ENCODE measurements at places on chromosomes 1 and 21.
A peak's percentile ranks its signal among the peaks of the same experiment; 100 is the strongest.

- DNase-seq, result no peak
These were observed 510.8 kb upstream of the B3GALT2 start for GRCh38 chr1:193697115-193697762.

DNA sequence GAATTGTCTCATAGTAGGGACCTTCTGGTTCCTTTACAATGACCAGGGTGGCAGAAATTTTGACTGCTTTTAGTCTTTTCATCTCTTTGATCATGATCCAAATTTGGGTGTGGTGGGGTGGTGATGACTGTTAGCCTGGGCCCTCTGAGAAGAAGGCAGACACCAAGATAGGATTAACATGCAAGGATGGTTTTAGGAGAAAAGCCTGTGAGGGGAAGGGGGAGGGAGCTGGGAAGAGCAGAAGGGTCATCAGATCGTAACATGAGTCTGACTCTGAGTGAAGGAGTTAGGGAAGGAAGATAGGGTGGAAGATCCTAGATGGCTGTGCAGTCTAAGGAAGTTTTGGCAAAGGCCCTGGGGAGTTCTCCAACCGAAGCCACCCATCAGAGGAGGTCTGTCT is 28.5 kb upstream of the CAMSAP2 start:
- DNase-seq, result no peak

- no peak for DNase-seq
These were observed 111.8 kb downstream of the KAZN start for GRCh38 chr1:14710331-14710730.

- DNase-seq, result no peak
These were observed 7.4 kb upstream of the ARF1 start for GRCh38 chr1:228074954-228075730.

DNA sequence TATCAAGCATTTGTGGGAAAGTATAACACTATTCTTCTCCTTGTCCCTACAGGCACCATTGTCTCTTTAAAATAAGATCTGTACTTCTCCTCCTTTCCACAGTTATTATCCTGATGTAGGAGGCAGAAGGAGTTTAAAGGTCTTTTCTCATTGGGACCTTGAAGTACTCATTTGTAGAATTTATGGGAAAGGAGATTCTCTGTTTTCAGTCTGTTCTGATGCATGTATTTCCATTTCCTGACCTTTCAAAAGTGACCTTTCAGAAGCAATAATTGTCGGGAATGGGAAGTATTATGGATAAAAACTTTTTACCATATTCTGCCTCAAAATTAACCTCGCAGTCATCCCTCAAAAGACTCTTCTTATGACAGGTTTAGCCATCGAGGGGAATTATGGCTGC is 224.8 kb downstream of the CTH start:
- no peak for DNase-seq

- no peak for DNase-seq
These were observed 76.6 kb downstream of the LYST start for GRCh38 chr1:235790123-235790522.

- DNase-seq, result no peak
These were observed 419.9 kb upstream of the RUNX1 start for GRCh38 chr21:35468991-35469390.

DNA sequence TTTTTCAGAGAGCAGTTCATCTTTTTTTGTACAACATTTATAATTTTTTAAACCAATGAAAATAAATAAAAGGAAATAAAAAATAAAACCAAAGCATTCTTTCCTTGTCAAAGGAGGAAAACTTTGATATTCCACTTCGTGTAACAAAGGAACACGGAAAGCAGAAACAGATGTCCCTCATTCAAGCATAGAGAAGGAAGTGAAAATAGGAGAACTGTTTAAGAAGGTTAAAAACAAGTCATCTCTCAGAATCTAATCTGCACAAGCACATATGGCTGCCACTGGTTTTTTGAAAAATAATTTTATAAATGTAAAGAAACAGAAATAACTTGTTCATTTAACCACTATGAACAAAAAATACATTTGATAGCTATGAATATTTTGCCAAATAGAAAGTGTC is 35.9 kb upstream of the ZNF644 start:
- no peak for DNase-seq

DNA sequence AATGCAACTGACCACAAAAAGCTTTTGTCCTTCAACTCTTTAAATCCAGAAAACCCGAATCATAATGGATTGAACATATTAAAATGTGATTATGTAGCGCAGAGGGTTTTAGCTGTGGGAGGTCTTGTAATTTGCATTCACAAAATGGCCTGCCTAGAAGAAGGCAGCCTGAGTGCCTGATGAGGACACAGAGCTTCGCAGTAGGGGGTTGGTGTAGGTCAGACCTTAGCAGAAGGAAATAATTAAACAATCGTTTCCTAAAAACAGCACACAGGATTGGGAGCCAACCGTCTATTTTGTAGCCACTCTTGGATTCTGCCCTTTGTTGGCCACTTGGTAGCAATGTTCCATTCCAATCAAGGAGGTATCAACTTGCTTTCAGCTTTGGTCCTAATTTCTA is 195.7 kb upstream of the KIAA0040 start:
- no peak for DNase-seq

GRCh38 chr1:204680461-204680860 is 5.1 kb downstream of the LRRN2 start:
- DNase-seq, result no peak

DNA sequence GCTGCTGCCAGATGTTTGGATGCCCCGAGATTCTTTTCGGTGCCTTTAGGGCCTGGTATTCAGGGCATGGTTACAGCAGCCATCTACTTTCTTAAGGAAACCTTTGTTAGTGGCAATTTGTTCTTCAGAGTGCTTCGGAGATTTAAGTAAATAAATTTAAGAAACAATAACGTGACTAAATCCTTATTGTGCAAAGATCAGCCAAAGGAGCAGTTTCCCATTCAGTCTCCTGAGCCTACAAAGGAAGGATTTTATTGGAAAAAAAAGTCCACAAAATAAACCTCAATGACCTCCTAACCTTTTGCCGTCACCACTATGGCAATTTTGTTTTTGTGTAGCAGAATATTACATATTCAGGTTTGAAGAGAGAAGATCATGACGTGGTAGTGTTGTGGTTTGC is 231.1 kb downstream of the PBX1 start:
- no peak for DNase-seq

- DNase-seq, result no peak
These were observed 101.3 kb upstream of the ACTL8 start for GRCh38 chr1:17653728-17654351.

GRCh38 chr1:194062962-194063361 is 876.5 kb upstream of the B3GALT2 start:
- no peak for DNase-seq

GRCh38 chr21:21101911-21102310 is 103.7 kb downstream of the NCAM2 start:
- peak; percentile 70 for DNase-seq

DNA sequence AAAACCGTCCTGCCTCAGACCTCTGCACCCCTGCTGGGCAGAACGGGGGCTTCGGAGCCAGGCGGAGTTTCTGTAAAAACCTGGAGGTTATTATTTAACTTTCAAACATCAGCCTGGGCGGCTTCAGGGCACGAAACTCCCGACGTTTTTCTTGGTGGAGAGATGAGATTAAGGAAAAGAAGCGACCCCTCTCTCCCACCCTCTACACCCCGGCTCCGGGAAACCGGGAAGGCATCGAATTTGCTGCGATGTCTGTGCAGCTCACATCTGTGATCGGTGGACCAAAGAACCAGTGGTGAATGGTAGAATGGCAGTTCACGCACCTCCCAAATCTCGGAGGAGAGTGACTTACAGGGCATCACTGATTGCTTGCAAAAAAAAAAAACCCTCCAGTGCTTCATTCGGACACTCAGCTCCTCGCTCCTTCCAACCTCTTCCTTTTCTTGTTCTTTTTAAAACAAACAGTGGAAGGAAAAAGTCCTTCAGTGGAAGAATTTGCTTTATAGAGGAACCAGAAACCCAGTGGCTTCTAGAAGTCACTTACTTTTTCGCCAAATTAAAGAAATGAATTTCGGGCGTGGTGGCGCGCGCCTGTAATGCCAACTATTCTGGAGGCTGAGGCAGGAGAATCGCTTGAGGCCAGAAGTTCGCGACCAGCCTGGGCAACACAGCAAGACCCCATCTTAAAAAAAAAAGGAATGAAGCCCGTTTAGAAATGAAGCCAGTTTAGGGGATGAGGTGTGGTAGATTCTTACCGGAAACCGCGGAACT is 884 bp downstream of the PHACTR4 start:
- DNase-seq, result peak; percentile 36

DNA sequence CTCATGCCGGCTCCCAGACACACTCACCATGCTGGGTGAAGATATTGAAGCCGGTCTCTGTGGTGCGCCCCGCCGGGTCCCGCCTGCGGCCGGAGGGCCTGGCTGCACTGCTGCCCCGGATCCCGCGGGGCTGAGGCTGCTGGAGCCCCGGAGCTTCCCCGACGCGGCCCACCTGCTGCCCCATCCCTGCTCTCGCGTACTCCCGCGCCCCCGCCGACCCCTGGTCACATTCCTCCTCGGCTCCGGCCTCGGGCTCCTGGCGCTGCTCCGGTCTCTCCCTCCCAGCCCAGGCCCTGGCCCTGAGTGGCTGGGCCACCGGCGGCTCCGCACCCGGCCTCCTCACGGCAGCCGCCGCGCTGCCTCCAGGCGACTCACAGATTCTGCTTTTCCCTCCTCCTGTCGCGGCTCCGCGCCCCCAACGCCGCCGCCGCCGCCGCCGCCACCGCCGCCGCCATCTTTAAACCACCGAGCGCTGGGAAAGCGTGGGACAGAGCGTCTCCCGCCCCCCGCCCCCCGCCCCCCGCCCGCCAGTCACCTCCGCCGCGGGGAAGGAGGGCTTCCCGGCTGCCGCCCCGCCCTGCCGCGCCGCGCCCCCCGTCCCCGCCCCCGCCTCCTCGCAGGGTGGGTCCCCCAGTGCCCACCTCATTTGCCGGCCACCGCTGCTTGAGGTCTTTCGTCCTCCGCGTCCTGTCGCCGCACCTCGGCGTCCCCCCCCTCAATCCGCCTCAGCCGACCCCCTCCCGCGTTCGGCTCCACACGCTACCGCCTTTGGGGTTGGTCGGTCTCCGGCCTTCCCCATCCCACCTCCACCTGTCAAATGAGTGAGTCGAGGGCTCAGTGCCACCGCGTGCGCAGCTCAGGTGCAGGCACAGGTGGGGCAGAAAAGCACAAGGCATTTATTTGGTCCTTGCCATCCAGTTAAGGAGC is at the start of gene ABL2:
ABL2 (minus strand) TSS at position 464 of the 927 bp plus-strand sequence; CDS start at position 184, 280 bp downstream.
- DNase-seq, result peak; percentile 43

GRCh38 chr1:87149241-87150041 is 179.2 kb upstream of the LMO4 start:
- peak; percentile 48 for DNase-seq

DNA sequence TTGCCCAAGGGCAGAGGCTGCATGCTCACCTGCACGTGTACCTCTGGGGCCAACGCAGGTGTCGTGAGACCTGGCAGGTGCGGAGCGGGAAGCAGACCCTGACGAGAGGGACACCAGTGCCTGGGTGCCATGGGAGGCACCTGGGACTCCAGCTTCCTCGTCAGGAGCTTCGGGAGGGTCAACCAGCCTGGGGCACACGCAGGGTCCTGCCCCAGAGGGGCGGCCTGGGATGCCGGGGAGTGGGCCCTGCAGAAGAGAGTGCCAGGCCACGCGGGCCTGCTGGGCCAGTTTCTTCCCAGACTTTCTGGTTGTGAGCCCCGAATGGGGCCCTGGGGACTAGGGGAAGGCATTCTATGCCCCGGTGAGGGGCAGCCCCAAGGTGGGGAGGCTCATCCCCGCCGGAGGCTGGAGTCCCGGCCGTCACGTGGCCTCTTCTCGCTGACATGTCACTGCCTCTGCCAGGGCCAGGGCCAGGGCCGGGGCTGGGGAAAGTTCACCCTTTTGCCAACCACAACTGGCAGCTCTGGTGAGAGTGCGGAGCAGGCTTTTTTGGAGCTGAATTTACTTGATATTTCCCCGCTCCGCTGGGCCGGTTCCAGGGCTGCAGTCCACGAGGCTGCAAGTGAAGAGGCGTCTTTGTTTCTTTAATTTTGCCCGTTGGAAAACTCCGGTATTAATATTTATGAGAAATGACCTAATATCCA is 38.5 kb upstream of the ACTRT2 start:
- DNase-seq, result no peak

DNA sequence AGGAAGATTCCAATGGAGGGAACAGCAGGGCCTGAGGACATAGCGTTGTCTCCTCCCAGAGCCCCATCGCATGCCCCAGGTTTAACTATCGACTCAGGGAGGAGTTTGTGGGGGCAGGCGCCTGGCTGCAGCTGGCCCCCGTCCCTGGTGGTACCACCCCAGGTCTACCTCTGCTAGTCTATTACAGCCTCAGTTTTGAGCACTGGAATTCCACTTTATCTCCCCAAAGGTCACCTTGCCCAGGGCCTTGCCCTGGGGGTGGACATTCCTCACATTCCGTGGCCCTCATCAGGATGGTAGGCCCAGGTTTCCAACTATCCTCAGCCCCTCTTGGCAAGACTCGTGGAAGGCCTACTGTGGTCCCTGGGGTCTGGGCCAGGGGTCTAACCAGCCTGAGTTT is 65.4 kb upstream of the SSBP3 start:
- DNase-seq, result no peak

DNA sequence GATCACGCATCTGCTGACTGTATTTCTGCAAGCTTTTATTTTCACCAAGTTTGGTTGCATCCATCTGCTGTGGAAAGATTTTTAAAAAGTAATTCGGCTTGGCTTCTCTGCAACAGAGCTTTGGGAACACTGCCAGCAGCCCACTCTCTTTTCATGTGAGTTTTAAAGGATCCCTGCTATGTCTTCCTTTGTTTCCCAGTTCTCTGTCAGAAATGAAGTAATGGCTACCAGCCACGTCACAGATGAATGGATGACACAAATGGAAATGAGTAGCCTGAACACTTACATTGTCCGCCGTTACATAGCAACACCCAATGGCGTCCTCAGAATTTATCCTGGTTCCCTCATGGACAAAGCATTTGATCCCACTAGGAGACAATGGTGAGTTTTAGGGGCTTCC is 80.6 kb upstream of the RAVER2 start:
- no peak for DNase-seq

GRCh38 chr1:3596663-3597598 is 14.4 kb downstream of the MEGF6 start:
- DNase-seq, result no peak

DNA sequence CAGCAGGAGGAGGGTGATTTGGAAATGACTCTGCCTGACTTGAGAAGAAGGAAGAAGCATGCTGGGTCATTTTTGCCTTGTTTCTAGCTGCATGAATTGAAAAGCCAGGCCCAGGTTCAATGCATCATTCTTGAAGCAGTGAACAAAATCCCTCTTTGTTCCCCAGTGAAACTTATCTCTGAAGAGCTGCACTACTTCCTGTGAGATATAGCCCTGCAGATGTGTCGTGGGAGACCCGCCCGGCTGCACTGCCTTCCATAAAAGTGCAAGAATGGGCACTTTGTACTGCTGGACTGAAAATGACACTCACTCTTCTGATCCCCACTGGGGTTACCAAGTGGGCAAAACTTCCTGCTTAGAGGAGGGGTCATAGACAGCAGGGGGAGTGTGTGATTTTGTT is 249.2 kb upstream of the NFIA start:
- no peak for DNase-seq

DNA sequence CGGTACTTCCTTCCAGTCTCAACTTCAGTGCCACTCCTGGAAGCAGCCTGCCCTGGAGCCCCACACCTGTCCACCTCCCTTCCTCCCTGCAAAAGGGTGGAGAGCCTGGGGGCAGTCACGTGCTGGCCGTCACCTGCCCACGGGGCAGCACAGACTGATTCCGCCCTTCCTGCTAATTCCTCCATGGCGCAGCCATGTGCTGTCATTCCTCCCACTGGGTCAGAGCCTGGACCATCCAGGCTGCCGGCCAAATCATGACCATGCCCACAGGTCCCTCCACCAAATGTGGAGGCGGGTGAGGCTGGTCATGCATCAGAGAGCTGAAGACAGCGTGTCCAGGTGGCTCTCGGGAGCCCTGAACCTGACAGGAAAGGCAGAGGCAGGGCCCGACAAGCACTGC is 24.4 kb upstream of the GPR153 start:
- DNase-seq, result no peak

Measured in NCI-H524 (cell line).